Right ventricle myocardium inferior (tissue), 1 donor: ENCODE measurements at places on chromosomes 16 and 17. TPM values are rescaled to one million over a fixed set of nuclear protein-coding genes. Genes with fewer than 3 reads are reported as not detected.

DNA sequence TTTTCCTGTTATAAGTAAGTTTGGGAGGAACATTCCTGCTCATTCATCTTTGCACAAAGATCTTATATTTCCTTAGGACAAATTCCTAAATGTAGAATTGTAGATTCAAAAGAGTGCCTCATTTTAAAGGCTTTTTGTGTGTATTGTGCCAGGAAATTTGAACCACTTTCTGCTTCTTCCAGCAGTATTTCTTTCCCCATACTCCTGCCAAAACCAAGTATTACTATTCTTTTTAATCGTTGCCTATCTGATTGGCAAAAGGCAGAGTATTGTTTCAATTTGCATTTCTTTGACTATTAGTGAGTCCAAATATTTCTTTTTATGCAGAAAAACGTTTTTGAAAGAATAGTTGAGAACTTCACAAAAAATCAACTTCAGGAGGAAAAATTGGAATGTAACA, 9.3 kb downstream of the ANKS4B start:
- no peak for DNase-seq

DNA sequence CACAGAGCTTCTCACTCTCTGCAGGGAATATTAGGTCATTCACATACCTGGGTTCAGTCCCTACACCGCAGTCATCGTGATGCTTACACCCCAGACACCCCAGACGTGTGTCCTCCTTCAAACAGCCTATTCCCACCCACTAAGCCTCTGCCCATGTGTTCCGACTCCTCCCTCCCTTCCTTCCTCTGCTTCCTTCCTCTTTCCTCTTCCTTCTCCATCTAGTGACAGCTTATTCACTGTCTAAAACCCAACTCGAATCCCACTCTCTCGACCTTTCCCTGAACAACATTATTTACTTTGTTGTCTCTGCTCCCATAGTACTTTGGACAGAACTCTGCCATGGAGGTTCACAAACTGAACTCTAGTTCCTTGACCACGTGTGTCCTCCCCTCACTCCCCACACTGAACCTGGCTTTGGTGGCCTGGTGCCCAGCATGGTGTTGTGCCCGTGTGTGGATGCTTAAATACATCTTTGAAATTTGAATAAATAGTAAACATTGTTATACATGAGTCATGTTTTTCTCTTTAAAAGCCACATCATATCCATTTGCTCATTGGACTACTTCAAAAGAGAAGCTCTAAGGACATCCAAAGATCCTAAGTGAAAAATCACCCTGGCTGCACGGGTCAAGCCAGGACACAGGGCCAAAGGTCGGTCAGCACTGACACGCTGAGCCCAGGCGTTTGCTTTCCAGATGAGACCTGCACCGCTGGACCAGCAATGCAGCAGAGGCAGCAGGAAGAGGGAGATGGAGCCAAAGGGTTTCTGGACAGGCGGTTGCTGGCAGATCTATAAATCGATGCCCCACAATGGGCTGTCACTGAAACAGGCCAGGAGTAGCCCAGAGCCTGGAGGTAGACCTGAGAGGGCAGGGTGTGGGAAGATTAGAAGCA, 14.1 kb upstream of the G6PC1 start:
- no peak for DNase-seq

GRCh38 chr17:16283705-16284104, 66.7 kb downstream of the PIGL start:
- no peak for DNase-seq

DNA sequence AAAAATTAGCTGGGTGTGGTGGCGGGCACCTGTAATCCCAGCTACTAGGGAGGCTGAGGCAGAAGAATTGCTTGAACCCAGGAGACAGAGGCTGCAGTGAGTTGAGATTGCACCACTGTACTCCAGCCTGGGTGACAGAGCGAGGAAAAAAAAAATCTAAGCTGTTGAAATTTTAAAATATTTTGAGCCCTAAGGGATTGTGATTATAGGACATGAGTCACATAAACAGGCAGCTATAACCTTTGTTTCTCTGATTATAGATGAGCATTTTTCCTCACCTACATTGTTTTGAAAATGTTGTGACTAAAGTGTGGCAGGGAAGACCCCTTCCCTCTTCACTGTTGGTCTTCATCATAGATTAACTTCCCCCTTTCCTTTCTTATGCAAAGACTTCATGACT, 135.5 kb downstream of the MGAT5B start:
- no peak for DNase-seq

Gene CRHR1
- total RNA-seq: not detected

Gene CCL2
- 33.4 TPM for total RNA-seq
